ENCODE measurements at places on chromosomes 3 and 15.

DNA sequence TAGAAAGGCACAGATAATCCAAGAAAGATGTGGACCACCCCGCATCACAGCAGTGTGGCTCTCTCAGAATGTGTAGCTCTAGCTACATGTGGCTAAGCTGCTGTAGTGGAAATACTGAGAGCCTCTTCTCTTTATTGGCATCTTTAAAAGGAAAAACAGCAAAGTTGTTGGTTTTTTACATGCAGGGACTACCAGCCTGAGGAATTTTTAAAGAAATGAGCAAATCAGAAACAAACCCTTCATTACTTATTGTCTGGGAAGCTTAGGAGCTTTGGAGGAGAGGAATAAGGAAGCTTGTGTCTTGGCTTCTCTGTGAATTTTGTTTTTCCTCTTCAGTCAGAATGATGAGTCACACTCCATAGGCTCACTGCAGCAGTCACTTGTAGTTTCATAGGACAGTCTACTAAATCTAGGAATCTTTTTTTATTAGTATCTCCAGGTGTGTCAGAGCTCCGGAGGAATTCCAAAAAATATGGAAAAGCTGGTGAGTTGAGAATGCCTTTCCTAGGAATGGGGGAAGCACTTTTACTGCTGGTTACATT is 27.5 kb downstream of the POLG start:
- DNase-seq: no peak

DNA sequence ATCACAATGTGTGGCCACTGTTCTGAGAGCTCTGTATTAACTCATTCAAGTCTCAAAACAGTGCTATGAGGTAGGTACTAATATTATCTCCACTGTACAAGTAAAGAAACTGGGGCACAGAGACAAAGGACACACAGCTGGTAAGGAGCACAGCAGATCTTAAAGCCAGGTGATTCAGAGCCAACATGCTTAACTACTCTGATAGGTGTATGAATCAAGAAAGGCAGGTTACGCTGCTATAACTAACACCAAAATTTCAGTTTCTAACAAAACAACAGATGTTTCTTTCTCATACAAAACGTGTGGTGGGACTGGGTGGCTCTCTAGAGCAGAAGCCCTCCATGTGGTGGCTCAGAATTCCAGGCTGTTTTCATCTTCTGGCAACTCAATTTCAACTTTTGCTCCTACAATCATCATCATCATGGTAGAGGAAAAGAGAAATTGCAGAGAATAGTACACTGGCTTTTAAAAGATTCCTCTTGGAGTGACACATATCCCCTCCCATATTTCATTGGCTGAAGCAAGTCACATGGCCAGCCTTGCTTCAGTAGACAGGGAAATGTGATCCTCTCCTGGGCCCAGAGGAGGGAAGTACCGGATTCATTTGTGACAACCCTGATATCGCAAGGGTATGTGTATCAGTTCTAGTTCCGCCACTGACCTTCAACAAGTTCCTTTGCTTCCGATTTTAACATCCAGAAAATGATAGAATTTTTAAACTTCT is 126.2 kb upstream of the PTX3 start:
- no peak for DNase-seq

- DNase-seq: peak; percentile 26
Measured at GRCh38 chr15:88243895-88244787, 12.4 kb downstream of the NTRK3 start.

DNA sequence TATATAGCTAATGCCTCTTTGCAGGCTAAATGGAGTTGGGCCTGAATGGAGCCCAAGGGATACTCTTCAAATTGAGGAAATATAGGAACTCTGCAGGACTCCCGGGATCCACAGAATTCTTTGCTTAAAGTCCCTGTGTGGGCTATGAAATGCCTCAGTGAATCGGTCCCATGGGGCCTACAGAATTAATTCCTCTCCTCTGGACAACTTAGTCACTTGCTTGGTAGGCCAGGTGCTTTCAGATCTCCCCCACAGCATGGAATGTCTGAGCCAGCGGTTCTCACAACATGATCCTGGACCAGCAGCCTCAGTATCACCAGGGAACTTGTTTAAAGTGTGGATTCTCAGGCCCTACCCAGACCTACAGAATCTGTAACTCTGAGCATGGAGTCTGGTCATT is 15.1 kb upstream of the PRICKLE2 start:
- no peak for DNase-seq

DNA sequence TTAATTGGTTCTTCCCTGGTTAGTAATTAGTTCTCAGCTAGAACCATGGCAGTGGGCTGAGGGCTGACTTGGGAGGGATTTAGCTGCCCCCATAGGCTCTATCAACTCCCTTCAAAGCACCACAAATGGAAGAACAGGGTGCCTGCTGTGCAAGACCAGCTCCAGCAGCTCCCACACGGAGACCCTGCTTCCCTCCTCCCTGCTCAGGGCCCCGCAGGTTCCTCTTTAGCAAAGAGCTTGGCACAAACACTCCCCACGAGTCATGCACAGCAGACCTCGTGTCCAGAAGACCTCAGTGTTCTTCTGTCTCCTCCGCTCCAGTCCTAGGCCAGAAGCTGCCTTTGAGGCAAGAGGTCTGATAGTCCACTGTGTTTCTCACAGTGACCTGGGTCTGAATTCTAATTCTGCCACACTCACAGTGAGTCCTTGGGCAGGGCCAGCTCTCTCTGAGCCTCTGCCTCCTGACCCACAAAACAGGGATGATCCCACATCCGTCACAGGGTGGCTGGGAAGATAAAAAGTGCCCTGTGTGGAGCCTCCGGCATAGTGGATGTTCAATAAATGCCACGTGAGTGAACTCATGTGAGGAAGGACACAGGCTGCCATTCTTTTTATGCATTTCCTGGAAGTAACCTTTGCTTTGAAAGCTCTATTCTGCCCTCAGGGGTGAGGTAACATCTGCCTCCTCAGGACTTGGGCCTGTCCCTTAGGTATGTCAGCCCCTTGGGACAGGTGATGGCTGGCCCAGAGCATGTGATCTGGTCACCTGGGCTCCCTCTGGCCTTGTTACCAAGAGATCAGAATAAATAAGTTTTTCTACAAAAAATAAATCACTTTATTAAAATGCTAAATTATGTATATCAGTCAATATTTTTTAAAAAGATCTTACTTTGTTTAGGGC is 7.6 kb downstream of the RAB6B start:
- DNase-seq: peak; percentile 21

All from NCI-H226 (cell line).